Body of pancreas (tissue), 4 donors: ENCODE measurements at places on chromosomes 12 and 14. TPM values are rescaled to one million over a fixed set of nuclear protein-coding genes. Genes with fewer than 3 reads are reported as not detected.

The CLEC1A gene
- total RNA-seq = 2.6 TPM

The PTCSC3 gene
- not detected for total RNA-seq

GRCh38 chr14:67859169-67859749 lies 39.7 kb downstream of the RAD51B start:
- H3K36me3 ChIP-seq = no peaks in the 10 kb centered on the region
- peaks cover 6% of the 10 kb centered on the region for H3K4me1 ChIP-seq
- no peak overlapping the region for H3K27ac ChIP-seq

DNA sequence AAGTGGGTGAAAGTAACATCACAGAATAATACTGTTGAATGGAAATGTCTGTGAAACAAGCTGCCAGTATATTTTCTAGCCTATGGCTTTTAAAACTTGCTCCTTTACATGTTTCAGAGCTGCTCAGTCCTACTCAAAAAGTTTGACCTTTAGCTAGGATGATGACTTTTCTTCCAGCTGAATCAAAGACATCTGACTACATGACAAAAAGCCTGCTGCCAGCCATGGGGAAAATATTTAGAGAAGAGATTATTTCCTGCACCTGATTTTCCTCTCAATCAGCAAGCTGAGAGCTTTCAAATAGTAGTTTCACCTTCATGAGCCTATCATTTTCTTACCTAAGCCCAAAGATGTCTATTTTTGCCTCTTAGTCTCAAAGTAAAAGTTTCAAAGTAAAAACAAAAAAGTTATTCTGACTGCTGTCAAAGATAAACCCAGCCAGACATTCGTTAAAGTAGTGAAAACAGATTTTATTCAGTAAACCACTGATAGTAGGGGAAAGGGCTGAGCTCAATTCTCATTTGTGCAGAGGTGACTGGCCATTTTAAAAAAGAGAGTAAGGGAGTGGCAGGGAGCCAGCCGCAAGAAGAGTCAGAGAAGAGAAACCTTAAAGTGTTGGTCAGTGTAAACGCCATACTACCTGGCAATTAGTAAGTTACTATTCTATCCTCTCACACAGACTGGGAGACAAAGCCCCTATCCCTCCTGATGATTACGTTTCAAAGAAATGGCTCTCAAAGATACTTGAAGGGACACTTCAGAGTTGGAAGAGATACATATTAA lies 2.2 kb downstream of the ATP6V1D start:
- H3K4me3 ChIP-seq = no peak overlapping the region
- H3K36me3 ChIP-seq = no peaks in the 10 kb centered on the region
- H3K4me1 ChIP-seq = peaks cover 35% of the 10 kb centered on the region
- DNase-seq = no peak
- H3K27me3 ChIP-seq = no peaks in the 10 kb centered on the region
- no peak overlapping the region for H3K27ac ChIP-seq
